ENCODE measurements at places on chromosomes 7 and 10.

DNA sequence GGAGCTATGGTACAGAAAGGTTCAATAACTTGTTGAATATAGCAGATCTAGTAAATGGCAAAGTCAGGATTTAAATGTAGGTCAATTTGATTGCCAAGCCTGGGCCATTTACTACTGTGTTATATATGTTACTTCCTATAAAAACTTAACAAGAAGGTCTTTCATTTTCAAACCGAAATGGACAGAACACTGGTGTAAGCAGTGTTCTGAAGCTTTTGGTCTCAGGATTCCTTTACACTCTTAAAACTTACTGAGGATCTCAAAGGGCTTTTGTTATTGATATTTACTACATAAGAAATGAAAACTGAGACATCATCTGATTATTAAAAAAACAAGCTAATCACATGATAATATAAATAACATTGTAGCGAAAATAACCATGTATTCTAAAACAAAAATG is 114.7 kb downstream of the PTEN start:
- no peak for DNase-seq

DNA sequence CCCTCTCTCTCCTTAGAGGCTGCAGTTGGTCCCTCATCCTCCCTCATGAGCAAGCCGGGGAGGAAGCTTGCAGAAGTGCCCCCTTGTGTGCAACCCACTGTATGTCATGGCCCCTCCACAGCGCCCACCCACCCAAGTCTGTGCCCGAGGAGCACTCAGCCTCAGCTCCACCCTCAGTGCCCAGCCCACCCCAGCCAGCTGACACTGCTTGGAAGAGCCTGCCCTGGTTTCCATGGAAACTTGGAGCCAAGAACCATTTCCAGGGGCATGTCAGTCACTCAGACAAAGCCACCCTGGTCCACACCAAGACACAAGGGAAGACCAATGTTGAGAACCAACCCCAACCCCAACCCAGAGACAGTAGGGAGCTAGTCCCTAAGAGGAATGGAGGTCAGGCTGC is 79.5 kb downstream of the PAX2 start:
- DNase-seq, result no peak

DNA sequence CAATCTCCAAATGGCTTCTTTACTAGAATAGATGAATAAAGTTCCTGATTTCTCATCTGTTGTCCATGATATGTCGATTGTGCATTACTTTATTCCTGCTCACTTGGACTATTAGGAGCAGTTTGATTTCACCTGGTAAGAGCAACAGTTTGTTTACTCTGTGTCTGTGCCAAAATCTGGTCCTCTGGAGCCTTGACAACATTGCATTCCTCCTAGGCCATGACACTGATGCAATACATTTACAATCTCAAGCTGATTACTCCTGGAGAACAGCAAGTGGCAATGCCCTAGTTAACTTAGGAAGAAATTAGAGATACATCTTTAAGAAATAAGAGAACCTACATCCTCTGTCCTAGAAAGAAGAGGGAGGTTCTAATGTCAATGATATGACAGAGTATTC is 71.8 kb downstream of the SGCE start:
- DNase-seq, result no peak

DNA sequence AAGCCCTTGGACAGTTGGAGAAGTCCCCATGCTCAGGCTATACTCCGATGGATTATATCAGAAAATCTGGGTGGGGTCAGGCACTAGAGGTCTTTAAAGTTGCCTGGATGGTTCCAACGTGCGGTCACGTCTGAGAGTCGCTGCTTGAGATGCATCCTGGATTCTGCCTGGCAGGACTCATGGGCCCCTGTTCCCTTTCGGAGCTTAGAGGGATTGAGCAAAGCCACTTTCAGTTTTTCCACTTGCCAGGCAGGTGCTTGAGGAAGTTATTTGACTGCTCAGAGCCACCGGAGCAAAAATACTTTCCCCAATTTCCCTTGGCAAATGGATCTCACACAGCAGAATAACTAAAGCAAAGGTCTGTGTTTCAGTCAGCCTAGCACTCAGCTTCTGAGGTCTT is 129.1 kb downstream of the GALNT17 start:
- no peak for DNase-seq

- DNase-seq, result no peak
Observed at GRCh38 chr7:37853468-37853867, 5.1 kb downstream of the NME8 start.

DNA sequence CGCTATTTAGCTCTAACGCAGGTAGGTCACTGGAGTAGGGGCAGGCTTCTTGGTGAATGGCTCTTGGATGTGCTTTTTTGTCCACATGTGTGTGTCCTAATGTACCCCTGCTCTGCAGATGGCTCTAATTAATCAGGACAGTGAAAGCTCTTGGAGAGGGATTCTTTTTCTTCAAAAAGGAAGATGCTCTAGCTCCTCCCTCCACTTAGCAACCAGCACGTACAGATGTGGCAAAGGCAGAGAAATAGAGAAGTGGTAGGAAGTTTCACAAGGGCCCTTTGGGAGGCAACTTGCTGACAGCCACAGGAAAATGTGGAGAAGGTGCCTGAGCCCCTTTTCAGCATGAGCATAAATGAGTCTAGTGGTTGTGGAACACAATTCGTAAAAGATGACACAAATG is 221.7 kb downstream of the PLXNA4 start:
- no peak for DNase-seq

DNA sequence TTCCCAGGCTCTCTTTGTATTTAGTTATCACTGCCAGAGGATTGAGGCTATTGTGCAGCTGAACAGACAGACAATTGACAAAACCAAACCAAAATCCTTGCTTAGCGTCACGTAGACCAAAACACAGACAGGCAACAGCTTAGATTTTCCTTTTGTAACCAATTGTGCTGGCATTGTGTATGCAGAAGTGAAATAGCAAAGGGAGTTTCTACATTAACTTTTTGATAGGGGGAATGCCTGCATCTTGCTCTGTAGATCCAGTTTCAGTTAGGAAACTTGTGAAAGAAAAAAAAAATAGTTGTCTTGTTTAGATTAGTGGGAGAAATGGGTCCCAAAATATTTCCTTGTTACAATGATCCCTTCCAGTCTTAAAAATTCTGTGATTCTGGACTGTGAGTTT is 333.8 kb downstream of the BBS9 start:
- no peak for DNase-seq

GRCh38 chr10:31242902-31243301 is 76.1 kb upstream of the ZEB1 start:
- DNase-seq, result no peak

DNA sequence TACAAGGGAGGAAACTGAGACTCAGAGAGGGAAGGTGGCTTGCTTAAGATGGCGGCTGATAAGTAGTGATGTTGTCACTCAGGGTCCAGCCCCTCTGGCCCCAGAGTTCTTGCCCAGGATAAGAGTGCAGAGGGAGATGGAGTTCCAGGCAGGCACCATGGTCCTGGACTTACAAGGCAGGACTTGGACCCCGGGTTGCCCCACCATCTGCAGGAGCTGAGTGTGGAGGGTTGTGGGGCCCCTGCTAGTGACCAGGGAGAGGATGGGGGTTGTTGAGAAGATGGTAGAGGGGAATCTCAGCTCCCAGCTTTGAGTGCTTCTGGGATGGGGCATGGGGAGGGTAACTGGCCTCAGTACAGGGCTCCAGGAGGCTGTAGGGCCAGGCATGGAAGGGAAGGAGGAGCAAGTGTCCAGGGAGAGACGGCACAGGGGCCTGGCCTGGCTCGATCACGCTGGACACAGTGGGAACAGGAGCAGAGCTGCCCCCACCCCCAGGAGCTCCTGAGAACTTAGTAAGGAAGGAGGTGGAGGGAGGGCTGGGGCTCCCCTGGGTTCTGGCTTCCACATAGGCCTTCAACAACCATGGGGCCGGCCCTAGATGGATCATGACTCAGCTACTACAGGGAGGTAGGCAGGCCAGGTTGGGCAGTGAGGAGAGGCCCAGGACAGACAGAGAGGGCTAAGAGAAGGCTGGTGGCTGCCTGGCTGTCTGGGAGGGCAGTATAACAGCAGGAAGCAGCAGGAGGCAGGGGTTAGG is 28.2 kb downstream of the PPIF start:
- no peak for DNase-seq

GRCh38 chr10:99329304-99329553 is at the start of gene CNNM1:
Gene CNNM1, plus strand, starts transcription at chr10:99329356. Its CDS starts 32 bp downstream, at chr10:99329388.
- no peak for DNase-seq

- DNase-seq, result no peak
Observed at GRCh38 chr10:95650232-95650631, 6.3 kb downstream of the ALDH18A1 start.

GRCh38 chr7:28435732-28436378 is 23.5 kb downstream of the CREB5 start:
- DNase-seq, result peak; percentile 79

- no peak for DNase-seq
Observed at GRCh38 chr10:80504897-80505465, 32.7 kb upstream of the SH2D4B start.

GRCh38 chr7:4880218-4880617 is 3.3 kb downstream of the RADIL start:
- DNase-seq, result no peak

- DNase-seq, result no peak
Observed at GRCh38 chr10:114714281-114714741, 56.2 kb upstream of the ABLIM1 start.

DNA sequence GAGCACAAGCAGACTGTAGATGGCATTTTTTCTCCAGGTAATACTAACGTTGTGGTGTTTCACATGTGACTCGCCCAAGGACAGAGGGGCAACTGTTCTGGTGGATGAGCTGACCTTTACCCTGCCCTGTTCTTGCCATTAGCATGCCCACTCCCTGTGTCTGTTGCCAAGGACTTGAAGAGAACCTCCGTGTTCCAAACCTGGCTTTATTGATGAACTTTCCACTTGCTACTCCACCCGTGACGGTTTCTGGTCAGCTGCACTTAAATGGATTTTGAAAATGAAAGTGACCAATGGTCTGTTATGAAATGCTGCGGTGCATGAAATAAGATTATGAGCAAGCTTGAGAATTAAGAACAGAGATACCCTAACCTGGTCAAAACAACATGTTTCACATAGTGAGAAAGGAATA is 30.4 kb downstream of the LRRC4 start:
- DNase-seq, result no peak
